ENCODE measurements at places on chromosomes 2 and 18. TPM values are rescaled to one million over a fixed set of nuclear protein-coding genes. Genes with fewer than 3 reads are reported as not detected.

DNA sequence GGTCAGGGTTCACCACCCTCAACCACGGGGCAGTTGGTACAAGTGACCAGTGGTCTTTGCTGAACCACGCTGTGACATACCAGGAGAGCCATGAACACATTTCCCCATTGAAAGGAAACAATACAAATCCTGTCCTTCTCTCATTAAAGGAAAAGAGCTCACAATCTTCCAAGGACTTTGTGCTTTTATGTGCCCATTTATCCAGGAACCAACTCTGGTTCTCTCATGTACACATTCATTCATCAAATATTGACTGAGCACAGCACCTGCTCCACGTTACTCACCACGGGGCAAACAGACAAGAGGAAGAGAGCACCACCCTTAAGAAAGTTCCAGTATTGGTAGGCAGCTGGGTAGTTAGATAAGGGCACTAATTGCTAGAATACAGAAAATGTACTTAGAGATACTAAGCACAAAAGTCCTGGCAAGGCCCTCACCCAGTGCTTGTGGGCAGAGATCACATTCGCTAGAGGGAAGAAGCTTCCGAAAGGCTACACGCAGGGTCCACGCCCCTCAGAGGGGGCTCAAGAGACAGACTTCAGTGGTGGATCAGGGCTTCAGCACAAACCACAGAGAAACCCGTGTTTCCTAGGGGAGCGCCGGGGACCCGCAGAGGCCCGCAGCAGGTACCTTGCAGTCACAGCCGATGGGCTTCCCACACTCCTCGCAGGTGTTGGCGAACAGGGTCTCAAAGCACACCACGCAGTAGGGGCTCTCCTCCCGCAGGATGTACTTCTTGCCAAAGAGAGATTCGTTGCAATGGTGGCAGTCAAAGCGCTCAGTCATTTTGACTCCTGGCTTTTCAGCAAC lies 12.9 kb downstream of the FHL2 start:
- DNase-seq: no peak

- DNase-seq: peak; percentile 69
Measured at GRCh38 chr2:216283038-216283900, 89.0 kb downstream of the MARCHF4 start.

- no peak for DNase-seq
Measured at GRCh38 chr2:145596416-145596815, 1076.5 kb upstream of the ZEB2 start.

DNA sequence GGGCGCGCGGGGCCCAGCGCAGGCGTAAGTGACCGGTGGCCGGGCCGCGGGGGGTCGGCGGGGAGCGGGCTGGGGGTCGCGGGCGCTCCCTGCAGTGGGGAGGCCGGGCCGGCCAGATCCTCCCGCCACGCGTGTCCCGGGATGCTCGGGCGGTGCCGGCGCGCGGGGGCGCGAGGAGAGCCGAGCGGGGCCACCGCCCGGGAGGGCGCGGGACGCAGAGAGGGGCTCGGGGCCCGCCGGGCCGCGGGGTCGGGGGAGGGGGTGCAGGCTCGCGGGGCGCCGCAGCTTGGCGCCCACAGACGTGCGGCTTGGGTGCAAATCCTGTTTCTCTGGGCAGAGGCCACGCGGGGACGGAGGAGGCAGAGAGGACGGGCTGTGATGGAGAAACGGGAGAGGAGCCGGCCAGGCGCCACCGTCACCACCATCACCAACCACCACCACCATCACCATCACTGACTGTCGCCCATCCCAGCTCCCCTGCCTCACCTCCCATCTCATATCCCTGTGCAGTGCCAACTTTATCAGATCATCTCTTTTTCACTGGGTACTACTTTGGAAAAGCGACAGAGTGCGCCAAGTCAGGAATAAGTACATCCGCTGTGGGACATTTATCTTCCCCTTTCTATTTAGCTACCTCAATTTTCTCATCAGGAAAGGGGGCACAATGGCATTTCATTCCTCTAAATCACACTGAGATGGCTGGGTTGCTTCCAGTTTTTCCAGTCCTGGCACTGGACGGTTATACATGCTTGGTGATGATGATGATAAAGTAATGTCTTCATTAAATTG lies 97.2 kb upstream of the GPR45 start:
- no peak for DNase-seq

GRCh38 chr2:10810202-10811161 lies 2.1 kb downstream of the PDIA6 start:
- DNase-seq: no peak

- no peak for DNase-seq
Measured at GRCh38 chr18:28036488-28036887, 140.4 kb downstream of the CDH2 start.

DNA sequence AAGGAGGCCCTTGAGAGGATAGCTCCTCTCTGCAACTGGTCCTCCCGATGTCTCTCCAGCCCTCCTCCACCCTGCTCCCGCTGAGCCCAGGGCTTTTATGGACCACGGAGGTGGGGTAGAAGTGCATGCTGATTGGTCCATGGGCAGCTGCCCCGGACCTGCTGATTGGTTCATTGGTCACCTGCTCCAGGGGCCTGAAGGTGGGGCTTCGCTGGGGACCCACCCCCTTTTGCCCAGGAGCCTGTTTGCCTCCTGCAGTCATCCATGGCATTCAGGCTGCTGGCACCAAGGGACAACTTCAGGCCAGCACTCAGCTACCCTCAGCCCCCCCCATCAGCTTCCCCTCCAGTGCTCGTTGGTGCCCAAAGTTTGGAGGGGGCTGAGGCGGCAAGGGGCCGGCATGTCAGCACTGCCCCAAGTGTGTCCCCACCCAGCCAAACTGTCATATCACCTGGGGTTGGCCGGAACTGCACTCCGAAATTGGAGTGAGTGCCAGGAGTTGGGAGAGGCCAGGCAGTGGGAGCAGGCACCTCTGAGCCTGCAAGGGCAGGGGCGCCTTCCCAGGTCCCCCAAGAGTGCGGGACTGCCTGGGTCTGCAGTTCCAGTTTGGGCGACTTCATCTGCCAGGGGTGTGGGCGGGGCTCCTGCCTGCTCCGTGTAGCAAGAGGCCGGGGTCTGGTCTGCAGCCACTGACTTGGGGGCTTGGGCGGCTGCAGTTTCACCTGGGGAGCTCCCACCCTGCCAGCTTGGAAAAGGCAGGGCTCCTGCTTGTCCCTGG lies 288.9 kb downstream of the RDH14 start:
- no peak for DNase-seq

DNA sequence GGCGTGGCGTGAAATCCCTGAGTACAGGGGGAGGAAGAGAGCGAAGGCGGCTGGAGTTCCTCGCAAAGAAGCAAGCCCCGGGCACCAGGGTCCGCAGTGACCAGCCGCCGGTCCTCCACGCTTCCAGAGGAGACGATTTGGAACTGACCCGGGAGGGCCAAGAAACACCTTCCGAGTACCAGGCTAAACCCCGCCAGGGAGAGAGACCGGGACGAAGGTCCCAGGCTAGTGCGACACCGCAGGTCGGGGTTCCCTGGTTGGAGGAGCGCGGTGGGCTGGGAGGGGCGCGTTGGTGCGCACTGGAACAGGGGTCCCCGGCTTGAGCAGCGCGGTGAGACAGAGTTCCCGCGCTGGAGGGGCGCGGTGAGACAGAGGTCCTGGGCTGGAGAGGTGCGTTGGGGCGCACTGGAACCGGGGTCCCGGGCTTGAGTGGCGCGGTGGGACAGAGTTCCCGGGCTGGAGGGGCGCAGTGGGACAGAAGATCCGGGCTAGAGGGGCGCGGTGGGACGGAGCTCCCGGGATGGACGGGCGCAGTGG lies 901 bp downstream of the WDFY1 start:
- peak; percentile 35 for DNase-seq

DNA sequence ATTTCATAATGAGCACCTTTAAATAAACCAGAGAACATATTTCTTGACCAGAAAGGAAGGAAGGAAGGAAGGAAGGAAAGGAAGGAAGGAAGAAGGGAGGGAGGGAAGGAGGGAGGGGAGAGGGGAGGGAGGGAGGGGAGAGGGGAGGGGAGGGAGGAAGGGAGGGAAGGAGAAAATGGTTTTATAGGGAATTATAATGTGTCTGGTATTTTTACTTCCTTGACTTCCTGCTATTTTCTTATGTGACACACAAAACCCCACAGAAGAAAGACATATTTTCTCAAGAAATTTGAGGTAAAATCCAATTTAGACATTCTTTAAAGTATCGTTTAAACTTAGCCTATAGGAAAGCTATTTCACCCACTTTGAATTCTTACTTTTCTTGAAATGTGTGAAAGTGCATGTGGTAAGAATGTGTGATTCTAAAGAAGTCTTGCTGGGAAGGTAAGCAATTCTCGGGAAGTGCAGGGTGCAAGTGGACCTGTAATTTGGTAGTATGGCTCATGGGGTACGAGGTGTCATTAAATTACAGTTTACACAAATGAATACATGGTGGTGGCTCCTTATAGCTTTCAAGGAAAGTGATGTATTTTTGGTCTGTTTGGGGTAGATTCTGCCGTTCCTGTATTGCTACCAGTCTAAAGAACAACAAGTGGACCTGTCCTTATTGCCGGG lies 18.0 kb downstream of the RNF125 start:
- no peak for DNase-seq

DNA sequence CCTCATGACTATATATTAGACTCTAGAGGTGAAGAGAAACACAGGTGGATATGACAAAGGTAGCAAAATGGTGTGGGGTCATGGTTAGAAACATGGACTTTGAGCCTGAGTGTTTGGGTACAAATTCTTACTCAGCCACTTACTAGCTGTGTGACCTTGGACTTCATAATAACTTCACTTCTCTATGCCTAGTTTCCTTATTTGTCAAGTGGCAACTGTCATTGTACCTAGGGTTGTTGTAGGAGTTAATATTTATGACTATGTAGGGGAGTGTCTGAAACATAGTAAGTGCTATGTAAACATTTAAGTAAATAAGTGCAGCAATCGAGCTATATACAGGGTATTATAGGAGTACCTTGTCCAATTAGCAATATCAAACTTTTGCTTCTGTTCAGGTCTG lies 49.7 kb upstream of the RAPH1 start:
- DNase-seq: no peak

DNA sequence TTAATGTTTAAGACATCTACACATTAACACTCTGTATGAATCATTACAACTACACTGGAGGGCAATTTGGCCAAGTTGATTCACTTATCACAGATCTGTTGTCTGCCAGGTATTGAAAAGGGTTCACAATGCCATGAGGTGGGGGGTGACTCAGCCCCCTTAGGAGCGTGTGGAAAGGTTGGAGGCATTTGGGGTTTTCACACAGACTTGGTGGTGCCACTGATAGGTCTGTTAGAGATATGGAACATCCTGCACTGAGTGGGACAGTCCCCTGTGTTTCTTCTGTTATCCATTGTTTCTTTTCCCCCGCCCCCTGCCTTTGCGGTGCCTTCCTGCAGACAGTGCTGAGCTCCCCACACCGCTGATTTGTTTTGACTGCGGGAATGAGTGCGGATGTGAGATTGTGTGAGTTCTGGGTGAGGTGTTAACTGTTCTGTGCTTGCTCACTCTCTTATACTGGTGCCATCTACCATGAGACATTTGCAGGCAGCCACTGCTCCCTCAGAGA lies 9.3 kb upstream of the TSN start:
- DNase-seq: peak; percentile 55

GRCh38 chr2:58700591-58700990 lies 459.5 kb upstream of the FANCL start:
- DNase-seq: no peak

DNA sequence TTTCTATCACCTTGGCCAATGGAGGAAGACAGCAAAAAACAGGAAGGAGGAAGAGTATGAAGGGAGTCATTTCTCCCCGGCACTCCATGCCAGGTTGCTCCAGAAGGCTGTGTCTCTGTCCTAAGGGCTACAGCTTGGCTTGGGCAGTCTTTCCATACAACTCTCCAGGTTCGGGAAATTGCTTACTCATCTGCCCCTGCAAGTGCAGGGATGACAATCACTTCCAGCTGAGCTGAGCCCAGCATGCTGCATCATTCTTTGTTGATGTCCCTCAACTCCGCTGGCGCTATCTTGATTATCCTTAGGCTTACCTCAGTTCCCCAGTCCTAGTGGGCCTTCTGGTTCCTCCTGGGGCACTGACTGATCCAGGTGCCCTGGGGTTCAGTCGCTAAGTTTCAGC lies 86.9 kb upstream of the COPS8 start:
- no peak for DNase-seq

GRCh38 chr2:189276277-189276676 lies 96.7 kb upstream of the COL5A2 start:
- DNase-seq: no peak

- no peak for DNase-seq
Measured at GRCh38 chr2:51920509-51920908, 888.6 kb upstream of the NRXN1 start.

DNA sequence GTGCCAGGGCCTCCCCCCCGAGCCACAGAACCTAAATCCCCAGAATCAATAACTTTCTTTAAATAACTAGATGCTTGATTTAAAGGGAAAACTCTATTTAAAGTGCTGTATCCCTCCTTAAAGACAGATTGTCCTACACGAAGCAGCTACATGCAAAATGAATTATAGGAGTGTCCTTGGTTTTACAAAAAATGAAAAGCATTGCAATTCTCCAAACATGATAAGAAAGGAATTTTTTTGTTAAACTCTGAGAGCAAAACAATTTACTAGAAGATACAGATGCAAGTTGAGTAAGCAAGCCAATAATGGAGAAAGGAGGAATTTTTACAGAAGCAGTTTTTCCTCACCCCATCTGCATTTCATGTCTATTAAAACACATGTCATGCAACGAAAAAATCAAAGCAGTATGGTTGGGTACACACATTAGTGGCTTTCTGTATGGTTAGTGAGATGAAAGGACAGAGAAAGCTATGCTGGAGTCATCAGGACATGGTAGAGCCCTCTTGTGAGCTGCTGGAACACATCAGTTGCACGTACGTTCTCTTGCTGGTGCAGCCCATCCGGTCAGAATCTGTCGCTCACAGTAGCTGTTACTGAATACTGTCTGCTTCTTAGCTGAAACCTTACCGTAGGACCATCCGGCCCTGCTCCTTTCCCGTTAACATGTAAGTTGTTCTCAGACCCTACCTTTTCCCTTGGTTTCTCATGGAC lies 25.9 kb upstream of the STEAP3 start:
- no peak for DNase-seq

DNA sequence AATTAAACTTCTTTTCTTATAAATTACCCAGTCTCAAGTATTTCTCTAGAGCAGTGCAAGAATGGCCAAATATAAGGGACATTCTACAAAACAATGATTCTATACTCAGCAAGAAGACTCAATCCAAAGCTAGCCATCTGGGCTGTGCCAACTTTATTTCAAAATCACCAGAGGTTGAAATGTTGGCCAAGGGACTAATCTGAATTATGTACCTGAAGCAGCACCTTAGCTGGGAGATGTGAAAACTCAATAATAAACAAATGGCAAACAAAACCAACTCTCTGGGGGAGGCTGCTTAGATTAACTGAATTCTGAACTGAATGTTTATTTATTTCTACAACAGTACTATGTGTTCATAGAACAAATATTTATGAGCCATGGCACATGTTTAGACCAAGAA lies 251.3 kb downstream of the RDH14 start:
- DNase-seq: no peak

Gene ARHGAP28
- 350 TPM for total RNA-seq

Gene KATNAL2
- 7.9 TPM for total RNA-seq

Gene IL1B
- not detected for total RNA-seq

Gene ACTG2
- 8.3 TPM for total RNA-seq

Gene TRIB2
- 10.1 TPM for total RNA-seq

Gene FSHR
- not detected for total RNA-seq

Gene COX5B
- total RNA-seq: 191 TPM

Gene MEP1B
- total RNA-seq: 0.15 TPM

Gene NEB
- 0.64 TPM for total RNA-seq
